ENCODE measurements at places on chromosomes 16 and 17. TPM values are rescaled to one million over a fixed set of nuclear protein-coding genes. Genes with fewer than 3 reads are reported as not detected.

CSH2 gene
- total RNA-seq: not detected

EFCAB5 gene
- total RNA-seq: 0.47 TPM

CCL3 gene
- 4.1 TPM for total RNA-seq

RAB37 gene
- 3.0 TPM for total RNA-seq

PMP22 gene
- total RNA-seq: 387 TPM

DNAH3 gene
- not detected for total RNA-seq

CACNG3 gene
- total RNA-seq: not detected

TBC1D3 gene
- not detected for total RNA-seq

KRT16 gene
- 0.84 TPM for total RNA-seq

MGAT5B gene
- total RNA-seq: not detected

CCL8 gene
- 0.56 TPM for total RNA-seq

PRSS8 gene
- total RNA-seq: 2.6 TPM

TBC1D28 gene
- total RNA-seq: not detected

TMEM238L gene
- not detected for total RNA-seq

HOXB4 gene
- total RNA-seq: 4.3 TPM
